ENCODE measurements at places on chromosomes 6 and 20. TPM values are rescaled to one million over a fixed set of nuclear protein-coding genes. Genes with fewer than 3 reads are reported as not detected.
A peak's percentile ranks its signal among the peaks of the same experiment; 100 is the strongest.

- no peak for DNase-seq
Measured at GRCh38 chr6:347232-347631, 44.3 kb upstream of the IRF4 start.

- DNase-seq: no peak
Measured at GRCh38 chr6:56739836-56740815, 97.4 kb upstream of the DST start.

- DNase-seq: peak; percentile 45
Measured at GRCh38 chr6:17710331-17710730, 3.6 kb upstream of the NUP153 start.

- DNase-seq: no peak
Measured at GRCh38 chr20:15806105-15806504, 767.1 kb downstream of the KIF16B start.

HLA-DQA1 gene
- not detected for total RNA-seq

BMP6 gene
- 0.33 TPM for total RNA-seq

MYH7B gene
- 0.08 TPM for total RNA-seq
